GM23338 (cell line): ENCODE measurements at places on chromosomes 6 and 20.

GRCh38 chr6:100260584-100260983 is 204.1 kb downstream of the SIM1 start:
- DNase-seq: no peak

DNA sequence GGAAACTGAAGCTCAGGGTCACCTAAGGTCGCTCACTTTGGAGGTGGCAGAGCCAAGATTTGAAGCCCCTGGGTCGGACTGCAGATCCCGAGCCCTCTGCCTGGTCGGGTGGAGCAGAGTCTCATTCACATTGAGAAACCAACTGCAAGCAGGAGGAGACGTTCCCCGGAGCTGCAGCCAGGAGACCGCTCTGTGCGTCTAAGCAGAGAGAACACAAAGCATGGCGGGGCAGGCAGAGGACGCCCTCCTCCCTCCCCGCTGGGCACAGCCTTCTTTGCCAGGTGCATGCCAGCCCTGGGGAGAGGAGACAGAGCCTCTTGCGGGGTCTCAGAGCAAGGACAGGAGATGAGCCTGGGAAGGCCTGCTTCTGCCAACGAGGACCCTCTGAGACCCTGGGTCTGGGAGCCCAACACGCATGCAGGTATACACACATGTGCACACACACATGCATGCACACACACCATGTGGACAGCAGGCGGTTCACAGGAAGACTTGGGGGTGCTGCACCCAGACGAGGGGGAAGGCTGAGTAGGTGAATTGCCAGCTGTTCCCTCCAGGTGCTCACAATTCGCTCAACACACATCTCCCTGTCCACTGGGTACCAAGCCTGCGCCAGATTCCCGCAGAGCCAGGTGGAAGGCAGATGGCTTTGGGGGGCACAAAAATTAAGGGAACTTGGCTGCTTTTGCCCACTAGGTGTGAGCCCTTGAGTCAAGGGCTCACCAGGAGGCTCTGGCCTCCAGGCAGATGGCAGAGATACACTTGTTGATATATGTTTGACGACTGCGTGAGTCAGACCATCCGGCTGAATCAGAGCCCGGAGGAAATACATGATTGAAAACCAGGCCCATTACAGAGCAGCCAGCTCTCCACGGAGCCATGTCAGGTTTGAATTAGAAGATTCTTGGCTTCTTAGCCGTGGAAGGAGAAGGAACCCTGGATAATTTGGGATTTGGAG is 5.5 kb upstream of the NTSR1 start:
- DNase-seq: no peak

- no peak for DNase-seq
These were observed 44.5 kb upstream of the ALDH8A1 start for GRCh38 chr6:134994431-134994830.

- no peak for DNase-seq
These were observed 87.5 kb downstream of the TRERF1 start for GRCh38 chr6:42363926-42364849.

DNA sequence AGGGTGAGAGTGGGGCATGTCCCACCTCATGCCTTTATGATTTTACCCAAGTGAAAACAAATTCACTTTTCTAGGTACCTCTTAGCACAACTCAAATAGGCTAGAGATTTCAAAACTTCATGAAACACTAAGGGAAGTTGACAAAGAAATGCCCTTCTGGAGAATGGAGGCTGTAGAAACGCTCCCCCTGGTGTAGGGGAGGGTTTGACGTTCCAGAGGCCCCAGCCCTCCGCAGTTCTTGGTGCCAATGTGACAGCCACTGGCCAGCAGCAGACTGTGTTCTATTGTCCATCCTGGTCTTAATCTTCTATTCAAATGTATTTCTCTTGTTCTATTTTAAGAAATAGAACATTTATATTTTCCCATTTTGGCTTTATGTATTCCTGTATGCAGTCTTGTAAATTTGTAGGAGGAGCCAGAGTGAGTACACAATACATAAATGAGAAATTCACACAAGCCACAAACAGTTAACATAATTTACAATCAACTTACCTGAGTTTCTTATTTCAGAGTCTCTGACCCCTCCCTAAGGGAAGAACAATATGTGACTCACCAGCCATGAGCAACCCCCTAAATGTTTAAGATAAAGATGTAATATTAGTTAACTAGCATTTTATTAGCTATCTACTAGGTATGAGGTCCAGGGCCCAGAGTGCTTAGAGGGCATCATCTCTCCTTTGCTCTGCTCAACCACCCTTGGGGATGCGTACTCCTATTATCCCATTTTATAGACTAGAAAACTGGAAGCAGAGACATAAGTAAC is 8.8 kb upstream of the MUC21 start:
- peak; percentile 38 for DNase-seq

GRCh38 chr6:22366214-22366613 is 69.4 kb upstream of the PRL start:
- no peak for DNase-seq

DNA sequence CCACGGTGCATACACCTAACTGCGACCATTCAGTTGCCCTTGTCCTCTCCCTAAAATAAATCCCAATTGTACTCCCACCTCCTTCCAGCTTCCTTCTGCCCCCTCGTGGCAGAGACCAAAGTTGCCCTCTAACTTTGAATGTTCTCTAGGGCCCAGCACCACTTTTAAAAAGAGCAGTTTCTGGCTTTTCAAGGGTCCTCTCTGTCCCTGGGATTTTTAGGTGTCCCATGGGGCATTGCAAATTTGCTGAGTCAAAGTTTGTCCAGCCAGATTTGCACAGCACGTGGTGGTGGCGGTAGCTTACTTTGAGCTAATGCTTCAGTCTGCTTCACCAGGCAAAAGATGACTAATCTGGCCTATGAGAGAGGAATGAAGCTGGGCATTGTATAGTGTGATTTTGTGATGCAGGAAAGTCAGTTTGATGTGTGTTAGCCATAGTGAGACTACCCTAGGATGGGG is 100.2 kb downstream of the PERP start:
- peak; percentile 85 for DNase-seq

DNA sequence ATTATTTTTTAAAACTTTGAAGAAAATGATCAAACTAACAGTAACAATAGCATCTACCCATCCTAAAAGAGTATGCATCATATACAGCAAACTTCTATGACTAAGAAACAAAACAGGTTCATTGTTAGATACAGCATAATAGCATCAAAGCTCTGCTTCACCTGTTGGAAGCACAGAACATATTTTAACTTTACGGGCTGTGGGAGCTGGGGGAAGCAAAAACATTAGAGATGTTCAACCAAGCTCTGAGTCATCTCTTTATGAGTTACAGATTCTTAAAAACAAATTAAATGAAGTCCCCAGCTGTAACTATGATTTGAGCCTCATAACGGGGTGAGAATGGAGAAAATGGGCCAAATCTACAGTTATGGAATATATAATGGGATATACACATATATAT is 63.4 kb downstream of the SYNE1 start:
- no peak for DNase-seq

GRCh38 chr20:43576108-43576507 is 14.6 kb upstream of the IFT52 start:
- DNase-seq: no peak

GRCh38 chr6:48615041-48615440 is 504.0 kb upstream of the PTCHD4 start:
- no peak for DNase-seq

GRCh38 chr6:156698239-156699016 is 78.8 kb upstream of the ARID1B start:
- no peak for DNase-seq

DNA sequence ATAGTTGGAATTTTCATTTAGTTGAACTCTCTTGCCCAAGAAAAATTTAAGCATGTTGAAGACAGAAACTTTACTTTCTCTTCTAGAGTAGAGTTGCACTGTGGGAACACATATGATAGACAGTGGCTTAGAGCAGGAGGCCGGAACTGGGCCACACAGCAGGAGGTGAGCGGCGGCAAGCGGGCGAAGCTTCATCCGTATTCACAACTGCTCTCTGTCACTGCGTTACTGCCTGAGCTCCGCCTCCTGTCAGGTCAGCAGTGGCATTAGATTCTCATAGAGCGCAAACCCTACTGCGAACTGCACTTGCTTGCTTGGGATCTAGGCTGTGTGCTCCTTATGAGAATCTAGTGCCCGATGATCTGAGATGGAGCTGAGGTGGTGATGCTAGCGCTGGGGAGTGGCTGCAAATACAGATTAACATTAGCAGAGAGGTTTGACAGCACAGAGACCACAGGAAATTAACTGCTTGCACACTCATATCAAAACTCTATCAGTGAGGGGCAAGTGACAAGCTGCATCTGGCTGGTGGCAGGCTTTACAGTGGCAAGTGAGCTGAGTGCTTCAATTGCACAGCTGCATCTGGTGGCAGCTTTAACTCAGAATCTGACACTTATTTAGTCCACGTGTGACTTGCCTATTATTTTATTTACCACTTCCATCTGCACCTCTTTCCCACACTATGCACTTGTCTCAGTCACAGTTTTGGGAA is 174.9 kb upstream of the C6orf118 start:
- DNase-seq: peak; percentile 41

DNA sequence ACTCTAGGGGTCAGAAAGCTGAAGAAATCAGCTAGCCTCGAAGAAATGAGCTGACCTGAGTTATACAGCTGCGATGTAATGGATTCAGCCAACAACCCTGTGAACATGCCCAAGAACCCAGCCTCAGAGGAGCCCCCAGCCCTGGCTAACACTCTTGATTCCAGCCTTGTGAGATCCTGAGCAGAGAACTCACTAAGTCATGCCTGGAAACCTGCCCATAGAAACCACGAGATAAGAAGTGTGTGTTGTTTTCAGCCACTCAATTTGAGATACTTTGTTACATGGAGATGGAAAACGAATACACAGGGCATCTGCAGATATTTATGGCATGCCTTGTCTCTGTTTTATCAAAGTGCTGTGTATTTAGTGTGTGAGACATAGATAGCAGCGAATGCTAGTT is 265.2 kb downstream of the QKI start:
- no peak for DNase-seq

DNA sequence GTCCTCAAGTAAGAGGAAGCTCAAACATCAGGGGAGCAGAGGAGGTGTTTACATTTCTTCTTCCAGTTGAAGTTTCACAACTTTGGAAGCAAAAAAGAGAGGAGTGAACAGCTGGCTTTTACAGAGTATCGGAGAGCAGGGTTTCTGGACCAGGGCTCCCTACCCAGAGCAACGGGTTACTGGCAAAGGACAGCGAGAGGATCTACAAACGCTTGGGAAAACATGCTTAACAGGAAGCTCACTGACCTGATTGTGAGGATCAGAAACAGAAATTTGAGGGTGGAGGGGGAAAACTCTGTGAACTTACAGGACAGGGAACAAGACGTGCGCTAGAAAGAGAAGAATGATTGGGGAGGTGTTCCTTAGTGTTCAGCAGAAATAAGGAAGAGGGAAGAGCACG is 85.7 kb upstream of the TAB2 start:
- no peak for DNase-seq

GRCh38 chr6:21842875-21843645 is 249.5 kb downstream of the SOX4 start:
- no peak for DNase-seq

DNA sequence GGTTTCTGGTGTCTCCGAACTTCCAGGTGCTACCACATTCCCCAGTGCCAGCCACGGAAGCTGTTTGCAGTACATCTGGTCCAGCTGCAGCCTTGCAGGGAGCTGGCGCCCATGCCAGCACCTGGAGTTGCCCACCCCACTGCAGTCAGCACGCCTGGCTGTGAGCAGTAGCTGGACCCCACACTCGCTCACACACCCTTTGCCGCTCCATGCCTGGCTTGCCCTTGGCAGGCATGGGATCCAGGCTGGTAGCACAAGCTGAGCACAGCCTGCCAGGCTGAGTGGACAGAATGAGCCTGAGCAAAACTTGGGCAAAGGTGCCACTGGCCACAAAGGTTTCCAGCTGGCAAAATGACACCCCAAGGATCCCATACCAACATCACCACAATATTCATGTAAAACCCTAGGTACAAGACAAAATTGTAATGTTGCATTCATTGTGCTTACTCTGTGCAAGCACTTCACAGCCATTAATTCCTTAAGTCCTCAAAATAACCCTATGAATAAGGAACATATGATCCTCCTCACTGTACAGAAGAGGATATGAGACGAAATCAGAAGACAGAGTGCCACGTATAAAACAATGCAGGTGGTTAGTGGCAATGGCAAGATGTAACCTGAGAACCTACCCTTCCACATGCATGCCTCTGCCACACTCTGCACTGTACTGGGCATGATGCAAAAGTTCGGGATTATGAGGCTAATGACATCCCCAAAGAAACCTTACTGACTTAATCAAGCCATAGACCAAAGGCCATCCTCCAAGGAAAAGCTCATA is 18.3 kb downstream of the KIF16B start:
- no peak for DNase-seq

DNA sequence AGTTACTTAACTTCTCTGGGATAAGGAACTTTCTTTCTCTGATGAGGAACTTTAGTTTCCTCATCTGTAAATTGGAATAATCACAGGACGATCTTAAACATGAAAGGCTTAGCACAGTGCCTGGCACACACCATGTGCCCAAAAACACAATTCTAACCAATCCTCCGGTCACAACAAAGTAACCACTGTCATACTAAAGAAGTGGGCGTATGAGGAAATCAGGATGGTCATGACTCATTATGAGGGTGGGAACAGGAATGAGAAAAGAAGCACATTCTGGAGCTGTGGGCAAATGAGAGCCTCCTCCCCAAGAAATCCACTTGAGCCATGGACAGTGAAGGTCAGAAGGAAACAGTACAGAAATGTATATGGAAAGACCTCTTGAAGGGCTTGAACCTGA is 82.9 kb downstream of the LRFN2 start:
- no peak for DNase-seq

DNA sequence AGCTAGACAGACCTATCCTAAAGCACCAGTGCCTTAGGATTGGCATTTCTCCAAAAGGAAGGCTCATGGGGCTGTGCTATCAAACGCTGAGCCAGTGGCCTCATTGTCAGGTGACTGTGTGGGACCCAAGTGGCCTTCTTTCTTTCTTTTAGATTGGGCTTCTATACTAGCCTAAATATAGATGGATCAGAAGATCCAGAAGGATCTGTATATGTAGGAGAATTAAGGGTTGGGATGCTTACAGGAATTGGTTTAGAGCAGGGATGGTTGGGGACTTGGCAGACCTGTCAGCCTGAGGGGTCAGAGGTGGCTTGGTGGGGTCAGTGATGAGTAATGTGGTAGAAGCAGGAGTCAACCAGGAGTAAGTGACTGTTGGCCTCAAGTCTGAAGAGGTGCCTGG is 14.8 kb downstream of the ABT1 start:
- DNase-seq: no peak

- DNase-seq: peak; percentile 91
These were observed 22.7 kb upstream of the ZNF184 start for GRCh38 chr6:27495386-27496135.
